NCI-H187 treated with DMSO at 0.1 percent for 48 hours (cell line): ENCODE measurements at places on chromosomes 13 and 19.

DNA sequence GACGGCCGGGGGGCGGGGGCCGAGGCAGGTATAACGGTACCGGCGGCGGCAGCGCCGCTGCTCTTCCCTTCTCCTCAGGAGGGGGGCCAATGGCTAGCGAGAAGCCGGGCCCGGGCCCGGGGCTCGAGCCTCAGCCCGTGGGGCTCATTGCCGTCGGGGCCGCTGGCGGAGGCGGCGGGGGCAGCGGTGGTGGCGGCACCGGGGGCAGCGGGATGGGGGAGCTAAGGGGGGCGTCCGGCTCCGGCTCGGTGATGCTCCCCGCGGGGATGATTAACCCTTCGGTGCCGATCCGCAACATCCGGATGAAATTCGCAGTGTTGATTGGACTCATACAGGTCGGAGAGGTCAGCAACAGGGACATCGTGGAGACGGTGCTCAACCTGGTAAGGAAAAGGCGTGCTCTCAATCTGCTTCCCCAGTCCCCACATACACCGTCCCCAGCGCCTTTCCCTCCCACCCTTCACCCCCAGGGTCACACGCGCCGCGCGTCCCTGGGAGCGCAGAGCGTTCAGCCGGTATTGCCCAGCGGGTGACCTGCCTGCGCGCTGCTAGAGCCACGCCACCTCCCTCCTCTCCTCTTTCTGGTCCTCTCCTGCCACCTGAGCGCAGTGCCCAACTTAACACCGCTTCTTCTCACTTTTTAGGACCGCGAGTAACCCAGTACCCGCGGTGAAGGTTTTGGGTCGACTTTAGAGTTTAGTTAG, 814 bp downstream of the NBEA start:
- no peak for DNase-seq

GRCh38 chr13:37918116-37918714, 48.6 kb upstream of the TRPC4 start:
- DNase-seq = no peak

GRCh38 chr19:46107371-46107770, 17.1 kb downstream of the IGFL3 start:
- DNase-seq = no peak

DNA sequence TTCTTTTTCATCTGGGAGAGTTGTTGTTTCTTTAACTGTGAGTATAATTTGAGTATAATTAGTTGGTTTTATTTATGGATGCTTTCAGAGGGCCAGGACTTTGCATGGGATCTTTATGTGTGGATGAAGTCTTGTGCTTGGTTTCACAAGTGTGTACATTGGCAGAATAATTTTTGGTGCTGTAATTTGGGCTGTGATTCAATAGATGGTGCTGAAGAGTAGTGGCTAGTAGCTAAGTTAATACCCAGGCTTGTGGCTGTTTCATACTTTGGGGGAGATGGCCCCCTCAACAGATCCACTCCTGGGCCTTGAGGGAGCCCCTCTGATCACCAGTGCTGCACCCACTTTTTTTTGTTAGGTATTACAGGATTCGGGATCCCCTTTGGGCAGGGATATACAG, 1142.4 kb downstream of the SLITRK1 start:
- no peak for DNase-seq

GRCh38 chr13:44676534-44676933, 100.4 kb upstream of the TSC22D1 start:
- no peak for DNase-seq

GRCh38 chr13:97724450-97724849, 229.0 kb upstream of the IPO5 start:
- DNase-seq = no peak

- peak; percentile 87 for DNase-seq
These were observed at the start of gene DNAAF3 for GRCh38 chr19:55166530-55167268. TSS of gene DNAAF3 (minus strand) at chr19:55166613. CDS start at chr19:55166413, 200 bp downstream.

GRCh38 chr19:18418483-18419194, 559 bp upstream of the SSBP4 start:
- DNase-seq = no peak

DNA sequence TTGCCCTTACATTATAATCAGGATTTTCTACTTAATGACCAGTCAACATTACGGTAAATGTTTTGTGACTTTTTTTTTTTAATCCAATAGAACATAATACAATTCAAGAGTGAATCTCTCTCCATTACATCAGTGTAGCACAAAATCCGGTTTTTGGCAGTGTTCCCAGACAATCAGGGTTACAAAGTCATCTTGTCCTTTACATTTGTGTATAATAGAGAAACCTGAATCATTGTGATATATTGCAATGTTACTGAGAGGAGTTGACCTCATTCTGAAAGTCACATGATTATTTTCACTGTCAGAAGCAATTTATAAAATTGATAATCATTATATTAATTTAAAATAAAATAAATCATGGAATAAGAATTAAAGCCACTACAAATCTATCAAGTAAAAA, 1346.0 kb upstream of the SPRY2 start:
- DNase-seq = no peak

DNA sequence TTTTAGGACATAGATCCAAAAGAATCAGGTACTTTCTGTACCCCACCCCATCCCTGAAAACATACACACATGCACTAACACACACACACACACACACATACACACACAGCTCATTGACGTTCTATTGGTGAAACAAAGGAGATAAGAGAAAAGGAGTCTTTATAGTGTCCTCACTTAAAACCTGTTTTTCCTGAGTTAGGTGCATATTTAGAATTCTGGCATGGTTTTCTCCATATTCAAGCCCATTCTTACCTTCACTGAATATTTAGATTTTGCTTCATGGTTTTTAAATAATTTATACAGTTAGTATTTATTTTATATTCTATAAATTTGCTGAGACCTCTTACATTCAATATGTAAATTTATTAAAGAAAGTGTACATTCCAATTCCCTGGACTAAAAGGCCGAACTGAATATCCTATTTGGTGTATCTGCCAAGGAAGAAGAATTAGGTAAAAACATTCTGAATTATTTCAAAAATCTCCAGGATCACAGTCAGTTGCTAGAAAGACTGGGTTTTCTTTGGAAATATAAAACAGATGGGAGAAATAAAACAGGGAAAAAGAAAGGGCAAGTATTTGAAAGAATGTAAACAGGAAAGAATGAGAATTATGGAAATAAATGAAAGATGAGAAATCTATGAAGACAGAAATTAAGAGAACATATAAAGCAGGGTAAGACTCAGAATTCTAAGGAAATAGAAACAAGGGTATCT, 556.2 kb downstream of the KCTD12 start:
- DNase-seq = no peak
